HCEC 1CT (cell line): ENCODE measurements at places on chromosomes 2 and 18.

DNA sequence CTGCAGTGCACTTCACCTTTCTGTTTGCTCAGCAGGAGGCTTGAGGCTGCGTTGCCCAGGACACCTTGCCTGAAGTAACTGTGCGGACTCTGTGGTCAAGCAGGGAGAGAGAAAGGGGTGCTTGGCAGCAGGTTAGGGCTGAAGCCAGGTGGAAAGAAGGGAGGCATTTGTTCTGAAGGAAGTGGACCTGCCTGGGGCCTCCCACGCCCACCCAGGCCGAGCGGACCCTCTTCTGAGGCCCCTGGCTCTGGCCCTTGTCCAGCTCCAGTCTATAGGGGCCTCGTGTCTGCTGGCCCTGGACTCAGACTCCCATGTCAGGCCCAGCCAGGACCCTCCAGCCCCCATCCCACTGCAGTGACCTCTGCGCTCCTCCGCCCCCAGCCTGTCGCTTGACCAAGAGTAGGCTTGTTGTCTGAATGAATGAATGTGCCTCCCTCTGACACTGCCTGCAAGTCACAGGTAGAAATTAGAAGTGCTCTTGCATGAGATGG lies 2.5 kb downstream of the SNED1 start:
- DNase-seq, result no peak

- no peak for DNase-seq
Measured at GRCh38 chr2:56286936-56287335, 103.1 kb downstream of the CCDC85A start.

DNA sequence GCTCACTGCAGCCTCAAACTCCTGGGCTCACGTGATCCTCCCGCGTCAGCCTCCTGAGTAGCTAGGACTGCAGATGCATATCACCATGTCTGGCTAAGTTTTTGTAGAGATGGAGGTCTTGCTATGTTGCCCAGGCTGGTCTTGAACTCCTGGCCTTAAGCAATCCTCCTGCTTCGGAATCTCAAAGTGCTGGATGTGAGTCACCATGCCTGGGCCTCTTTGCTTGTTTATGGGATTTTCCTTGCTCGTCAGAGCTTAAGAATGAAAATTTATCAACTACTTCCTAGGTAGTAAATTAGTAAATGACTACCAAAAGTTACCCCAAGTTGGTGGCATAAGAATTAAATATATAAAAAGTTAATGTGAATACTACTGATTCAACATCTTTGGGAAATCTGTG lies 51.0 kb downstream of the ACTR3 start:
- peak; percentile 32 for DNase-seq

DNA sequence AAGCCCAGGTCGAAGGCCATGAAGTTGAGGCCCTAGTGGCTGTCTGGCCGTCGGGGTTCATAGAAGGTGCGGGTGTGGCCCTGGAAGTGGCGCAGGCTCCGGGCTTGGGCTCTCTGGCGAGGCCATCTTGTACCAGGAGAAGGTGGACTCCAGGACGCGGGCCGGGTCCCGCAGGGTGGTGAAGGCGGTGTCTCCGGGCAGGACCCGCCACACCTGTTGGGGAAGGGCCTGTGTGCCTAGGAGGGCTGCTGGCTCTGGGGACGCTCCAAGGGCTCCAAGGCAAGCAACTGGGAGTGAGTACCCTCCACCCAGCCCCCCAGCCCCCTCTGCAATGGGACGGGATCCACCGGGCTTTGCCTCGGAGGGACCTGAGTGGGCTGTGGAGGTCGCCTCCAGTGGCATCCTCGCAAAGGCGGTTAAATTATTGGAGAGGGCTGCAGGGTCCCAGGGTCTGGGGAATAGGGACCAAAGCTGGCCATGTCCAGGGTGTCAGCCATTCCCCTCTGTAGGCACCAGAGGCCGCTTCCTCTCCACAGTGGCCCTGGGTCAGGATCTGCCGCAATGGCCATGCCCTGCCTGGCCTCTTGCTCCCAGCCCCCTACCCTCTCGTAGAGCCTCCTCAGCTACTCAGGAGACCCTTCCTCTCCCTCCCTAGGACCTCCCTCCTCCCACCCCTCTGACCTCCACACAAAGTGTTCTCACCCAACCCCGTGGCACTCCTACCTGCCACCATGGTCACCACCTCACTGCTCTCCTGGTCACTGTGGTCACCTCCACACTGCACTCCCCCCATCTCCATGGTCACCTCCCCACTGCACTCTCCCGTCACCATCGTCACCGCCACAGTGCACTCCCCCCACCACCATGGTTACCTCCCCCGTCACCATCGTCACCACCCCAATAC lies 10.3 kb downstream of the AQP12A start:
- DNase-seq, result no peak

- DNase-seq, result no peak
Measured at GRCh38 chr2:7844414-7844965, 837.4 kb upstream of the ID2 start.

DNA sequence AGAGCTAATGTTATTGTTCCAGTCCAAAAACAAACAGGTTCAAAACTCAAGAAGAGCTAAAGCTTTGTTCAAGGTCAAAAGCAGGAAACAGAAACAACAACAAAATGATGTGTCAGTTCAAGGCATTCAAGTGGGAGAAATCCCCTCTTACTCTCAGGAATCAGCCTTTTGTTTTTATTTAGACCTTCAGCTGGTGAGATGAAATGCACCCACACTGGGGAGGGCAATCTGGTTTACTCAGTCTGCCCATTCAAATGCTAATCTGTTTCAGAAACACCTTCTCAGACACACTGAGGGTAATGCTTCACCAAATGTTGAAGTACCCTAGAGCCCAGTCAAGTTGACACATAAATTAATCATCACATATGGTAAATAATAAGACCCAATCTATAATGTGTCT lies 150.6 kb downstream of the TMX3 start:
- DNase-seq, result no peak

DNA sequence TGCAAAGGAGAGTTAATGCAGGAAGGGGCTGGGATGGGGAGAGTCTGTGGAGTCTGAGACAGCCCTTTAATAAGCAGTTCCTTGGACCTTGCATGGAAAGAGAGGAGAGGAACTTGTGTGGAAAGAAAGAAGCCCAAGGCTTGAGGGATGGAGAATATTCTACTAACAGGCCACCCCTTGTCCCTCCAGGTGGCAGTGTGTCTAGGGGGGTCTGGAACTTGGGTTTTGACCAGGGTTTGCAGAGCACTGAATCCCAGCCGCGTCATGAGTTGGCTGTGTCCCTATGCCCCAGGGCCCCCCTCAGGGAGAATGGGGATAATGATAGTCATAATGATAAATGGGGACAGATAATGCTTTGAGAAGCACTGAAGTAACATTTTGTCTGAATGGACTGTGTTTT lies 15.0 kb downstream of the TCF7L1 start:
- DNase-seq, result no peak

GRCh38 chr2:44560941-44561340 lies 199.2 kb downstream of the CAMKMT start:
- peak; percentile 53 for DNase-seq

GRCh38 chr2:74564222-74564621 lies 9.7 kb downstream of the DOK1 start:
- DNase-seq, result peak; percentile 61

DNA sequence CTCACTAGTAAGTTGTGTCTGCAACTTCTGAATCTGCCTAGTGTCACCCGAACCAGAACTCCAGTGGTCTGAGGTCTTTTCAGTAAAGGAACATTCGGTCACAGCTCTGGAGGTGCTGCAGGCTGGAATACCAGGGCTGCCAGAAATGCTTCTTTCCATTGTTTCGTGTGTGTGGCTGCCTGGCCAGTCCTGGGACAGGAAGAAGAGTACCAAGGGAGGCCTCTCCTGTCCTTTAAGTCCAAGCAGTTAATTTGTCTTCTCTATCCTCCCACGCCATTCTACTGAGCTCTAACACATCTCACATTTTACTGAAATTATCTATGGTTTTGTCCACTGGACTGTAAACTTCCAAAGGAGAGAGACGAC lies 196.0 kb downstream of the LNPK start:
- DNase-seq, result no peak

DNA sequence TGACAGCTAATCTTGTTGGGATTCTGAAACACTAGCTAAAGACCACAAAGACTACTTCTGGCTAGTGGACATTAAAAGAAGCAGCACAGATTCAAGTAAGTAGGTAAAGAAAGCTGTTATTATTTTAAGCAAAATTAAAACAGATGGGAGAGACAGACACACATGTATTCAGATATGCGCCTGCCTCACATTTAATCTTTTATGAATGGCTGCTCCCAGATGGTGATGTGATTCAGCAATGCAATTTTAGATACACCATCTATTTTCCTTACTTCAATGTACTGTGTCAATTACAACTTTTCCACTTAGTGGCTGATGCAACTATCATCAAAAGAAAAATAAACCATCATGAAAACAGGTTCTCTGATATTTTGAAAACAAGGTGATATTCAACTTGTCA lies 133.0 kb upstream of the PGAP1 start:
- no peak for DNase-seq

DNA sequence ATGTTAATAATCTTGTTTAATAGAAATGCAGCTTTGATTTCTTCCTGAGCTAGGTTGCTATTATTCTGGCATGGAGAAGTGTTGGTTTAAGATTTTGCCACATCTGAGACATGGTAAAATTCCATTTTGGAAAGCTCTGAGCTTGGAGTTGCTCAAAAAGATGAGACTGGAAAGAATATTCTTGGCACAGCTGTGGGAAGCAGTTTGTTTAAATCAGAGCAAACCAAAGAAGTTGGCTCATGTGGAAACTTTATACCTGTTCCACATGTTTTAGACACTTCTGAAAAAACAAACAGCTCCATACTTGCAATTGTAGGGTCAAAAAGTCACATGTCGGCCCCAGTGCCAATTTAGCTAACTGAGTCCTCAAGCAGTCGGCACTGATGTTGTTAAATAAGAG lies 116.6 kb downstream of the SLC4A3 start:
- DNase-seq, result no peak
